Right ventricle myocardium superior (tissue), 1 donor: ENCODE measurements at places on chromosomes 11 and 22. TPM values are rescaled to one million over a fixed set of nuclear protein-coding genes. Genes with fewer than 3 reads are reported as not detected.

Gene MFRP
- not detected for total RNA-seq

Gene MMP13
- not detected for total RNA-seq

Gene MAJIN
- total RNA-seq = not detected

Gene APIP
- total RNA-seq = 22.7 TPM

Gene PATE2
- not detected for total RNA-seq

Gene SMIM35
- not detected for total RNA-seq

Gene SYCE3
- total RNA-seq = not detected

Gene PLAAT5
- 4.0 TPM for total RNA-seq

Gene ZNF202
- 4.4 TPM for total RNA-seq

Gene KRTAP5-9
- total RNA-seq = not detected

Gene PNPLA3
- total RNA-seq = 0.22 TPM

Gene ANGPTL5
- total RNA-seq = 1.9 TPM

Gene FXYD6
- total RNA-seq = 34.6 TPM

Gene PYGM
- total RNA-seq = 183 TPM

Gene ARSA
- total RNA-seq = 19.1 TPM

Gene ACCS
- 6.3 TPM for total RNA-seq

Gene KCNK4
- total RNA-seq = not detected

Gene ARHGAP32
- 5.7 TPM for total RNA-seq

Gene GGT5
- 21.0 TPM for total RNA-seq
